ENCODE measurements at places on chromosomes 7 and 10. TPM values are rescaled to one million over a fixed set of nuclear protein-coding genes. Genes with fewer than 3 reads are reported as not detected.

The PTF1A gene
- total RNA-seq, result not detected

The CUL1 gene
- total RNA-seq, result 76.1 TPM

The FOXI2 gene
- 1.0 TPM for total RNA-seq

DNA sequence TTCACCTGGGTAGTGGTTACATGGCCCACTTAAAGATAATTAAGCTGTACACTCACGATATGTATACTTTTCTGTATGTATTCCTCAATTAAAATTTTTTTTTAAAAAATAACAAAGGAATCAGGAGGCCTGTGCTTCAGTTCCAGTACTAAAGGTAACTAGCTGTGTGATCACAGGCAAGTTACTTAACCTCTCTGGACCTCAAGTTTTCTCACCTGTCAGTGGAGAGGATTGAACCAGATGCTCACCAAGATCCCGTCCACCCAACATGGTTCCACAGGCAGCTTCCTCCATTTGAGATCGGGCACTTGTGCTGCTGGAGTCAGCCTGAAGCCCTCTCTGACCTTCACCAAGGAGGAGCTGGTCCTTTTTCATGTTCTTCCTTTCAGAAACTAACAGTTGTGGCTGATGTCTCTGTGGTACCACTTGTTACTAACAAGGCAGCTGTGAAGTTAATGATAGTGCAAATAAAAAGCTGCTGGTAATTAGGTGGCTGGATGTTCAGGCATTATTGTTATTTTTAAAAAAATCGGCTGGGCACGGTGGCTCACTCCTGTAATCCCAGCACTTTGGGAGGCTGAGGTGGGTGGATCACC, 29.4 kb upstream of the SMNDC1 start:
- DNase-seq, result no peak

DNA sequence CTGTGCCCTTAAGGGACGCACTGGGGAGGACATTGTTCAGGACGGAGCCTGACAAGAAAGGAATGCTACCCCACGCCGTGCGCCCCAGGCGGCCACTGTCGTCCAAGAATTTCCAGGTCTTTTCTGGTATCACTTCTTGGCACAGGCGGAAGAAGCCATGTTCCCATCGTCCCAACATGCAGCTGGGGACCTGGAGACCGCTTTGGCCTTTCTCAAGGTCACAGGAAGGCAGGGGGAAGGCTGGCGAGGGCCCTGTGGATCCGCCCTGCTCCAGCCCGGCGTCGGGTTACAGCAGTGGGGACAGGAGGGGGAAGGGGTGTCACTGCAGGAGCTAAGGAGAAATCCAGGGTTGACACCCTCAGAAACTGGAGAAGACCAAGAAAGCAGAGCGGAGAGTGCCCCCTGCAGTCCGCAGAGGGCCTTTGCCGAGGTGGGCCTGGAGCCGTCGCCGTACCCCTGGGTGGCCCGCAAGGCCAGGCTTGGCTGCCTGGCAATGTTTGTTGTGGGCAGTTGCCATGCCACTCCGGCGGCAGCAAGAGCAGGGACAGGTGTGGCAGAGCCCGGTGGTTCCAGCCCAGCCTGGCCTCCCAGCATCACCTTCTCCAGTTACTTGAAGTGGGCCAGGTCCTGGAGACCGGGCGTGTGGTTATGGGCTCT, 104.1 kb downstream of the LHPP start:
- DNase-seq, result peak; percentile 53

The JAZF1 gene
- total RNA-seq, result 21.8 TPM

- no peak for DNase-seq
Observed at GRCh38 chr7:158061884-158062656, 525.6 kb downstream of the PTPRN2 start.

DNA sequence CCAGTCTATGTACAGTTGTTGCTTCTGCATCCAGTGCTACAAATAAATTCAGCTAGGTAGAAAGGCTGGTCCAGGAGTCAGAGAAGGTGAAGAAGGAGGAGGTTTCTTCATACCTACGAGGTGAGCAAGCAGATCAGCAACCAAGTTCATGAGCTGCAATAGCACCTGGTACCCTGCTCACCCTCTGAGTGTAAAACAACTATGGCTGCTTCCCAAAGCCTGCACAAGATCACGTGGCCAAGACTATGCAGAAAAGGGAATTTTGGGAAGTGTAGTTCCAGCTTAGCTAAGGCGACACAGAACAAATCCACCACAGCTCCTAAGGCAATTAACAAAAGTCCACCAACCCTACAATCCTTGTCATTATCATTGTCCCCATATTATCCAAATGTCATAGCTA, 95.9 kb upstream of the AUTS2 start:
- DNase-seq, result no peak

The SLC16A12 gene
- 2.0 TPM for total RNA-seq

The GRM3 gene
- total RNA-seq, result 3.4 TPM

- no peak for DNase-seq
Observed at GRCh38 chr10:88322324-88323063, 260.6 kb downstream of the RNLS start.

GRCh38 chr7:140327261-140327661, 71.1 kb downstream of the SLC37A3 start:
- DNase-seq, result no peak

DNA sequence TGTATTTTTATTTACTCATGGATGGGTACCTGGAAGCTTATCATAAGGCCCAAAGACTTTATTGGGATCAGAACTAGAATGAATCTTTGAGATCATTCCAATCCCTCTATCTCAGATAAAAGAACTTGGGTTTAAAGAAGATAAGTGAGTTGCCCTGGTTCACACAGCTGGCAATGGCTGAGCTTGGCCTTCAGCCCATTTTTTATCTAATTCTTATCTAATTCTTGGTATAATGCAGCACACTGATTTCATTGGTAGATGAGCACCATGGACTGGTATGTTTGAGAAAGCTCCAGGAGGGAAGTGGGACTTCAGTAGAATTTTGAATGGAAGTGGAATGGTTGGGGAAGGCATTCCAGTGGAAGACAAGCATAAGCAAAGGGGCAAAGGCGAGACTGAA, 558.9 kb downstream of the REEP3 start:
- no peak for DNase-seq

All from H1 (cell line).